ENCODE measurements at places on chromosomes 5 and 9.

GRCh38 chr5:33614039-33614438 lies 173.3 kb downstream of the TARS1 start:
- DNase-seq: no peak

GRCh38 chr5:96146675-96147074 lies 185.0 kb upstream of the ELL2 start:
- peak; percentile 39 for DNase-seq

DNA sequence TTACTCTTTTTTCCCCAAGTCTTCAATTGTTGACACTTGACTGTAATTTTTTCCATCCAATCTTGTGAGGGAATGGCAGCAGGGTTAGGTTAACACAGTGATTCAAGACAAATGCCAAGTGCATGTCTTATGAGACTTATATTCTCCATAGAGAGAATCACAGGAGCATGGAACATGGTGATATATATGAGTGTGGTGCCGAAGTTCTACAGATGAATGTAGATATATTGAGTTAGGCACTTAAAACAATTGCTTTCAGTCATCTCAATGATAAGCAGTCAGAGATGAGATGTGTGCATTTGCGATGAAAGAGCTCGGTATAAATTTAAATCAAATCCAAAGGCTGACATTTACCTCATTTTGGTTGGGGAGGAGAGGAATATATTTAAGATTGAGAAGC lies 211.2 kb downstream of the CDH10 start:
- no peak for DNase-seq

DNA sequence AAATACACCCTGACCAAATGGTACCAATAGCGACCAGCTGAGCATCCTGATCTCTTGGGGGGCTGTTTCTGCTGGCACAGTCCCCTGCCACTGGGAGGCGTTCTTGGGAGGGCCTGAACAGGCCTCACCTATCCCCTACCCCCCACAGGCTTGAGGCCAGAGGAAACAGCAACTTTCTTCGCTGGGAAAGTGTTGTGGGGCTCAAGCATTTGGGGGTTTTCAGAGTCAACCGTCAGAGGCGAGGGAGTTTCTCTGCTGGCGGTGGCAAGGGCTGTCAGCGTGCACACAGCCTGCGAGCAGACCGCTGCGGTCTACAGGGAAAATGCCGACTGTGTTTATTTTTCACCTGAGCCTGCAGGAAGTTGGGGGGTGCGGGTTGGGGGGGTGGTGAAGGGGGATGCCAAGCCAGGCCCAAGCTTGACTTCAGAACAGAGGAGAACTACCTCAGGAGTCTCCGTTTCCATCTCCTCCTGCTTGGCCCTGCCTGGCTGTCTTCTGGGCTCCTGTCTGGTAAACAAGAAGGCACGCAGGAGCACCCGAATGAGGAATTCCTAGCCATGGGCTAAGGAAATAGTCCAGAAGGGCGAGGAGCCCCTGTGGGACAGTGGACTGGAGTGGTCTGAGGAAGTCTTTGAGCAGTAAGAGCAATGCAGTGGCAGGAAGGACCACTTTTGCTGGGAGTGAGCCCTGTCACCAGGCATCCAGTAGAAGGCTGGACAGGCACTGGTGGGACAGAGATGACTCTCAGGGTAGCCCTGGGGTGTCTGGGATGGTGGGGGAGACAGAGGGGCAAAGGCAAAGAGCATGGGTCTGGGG lies 18.1 kb downstream of the TCF7 start:
- DNase-seq: no peak

DNA sequence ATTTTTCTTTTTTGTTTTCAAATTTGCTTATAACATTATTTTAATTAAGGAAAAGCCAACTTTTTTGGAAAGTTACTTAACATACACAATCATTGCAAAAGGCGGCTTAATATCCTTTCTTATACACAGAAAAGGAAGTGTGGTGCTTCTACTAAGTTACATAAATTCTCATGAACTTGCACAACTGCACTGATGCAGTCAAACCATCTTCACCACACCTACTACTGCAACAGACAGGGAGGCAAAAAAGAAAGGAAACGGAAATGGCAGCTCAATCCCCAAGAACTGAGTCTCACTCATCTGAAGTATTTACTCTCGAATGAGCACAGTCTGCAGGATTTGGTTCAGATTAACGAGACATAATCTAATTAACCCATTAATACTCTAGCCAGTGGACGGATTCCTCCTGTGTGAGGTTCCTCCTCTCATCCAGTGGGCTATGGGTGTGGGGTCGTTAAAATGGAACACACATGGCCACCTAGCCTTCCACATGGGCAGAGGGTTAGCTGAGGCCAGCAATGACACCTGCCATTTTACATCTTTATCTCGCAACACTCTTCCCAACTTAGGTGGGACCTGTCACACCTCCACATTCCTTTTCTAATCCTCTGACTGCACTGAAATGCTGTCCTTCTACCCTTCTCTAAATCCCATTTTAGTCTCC lies 30.0 kb downstream of the GOLM1 start:
- DNase-seq: no peak

- no peak for DNase-seq
These were observed 81.9 kb upstream of the CTSL start for GRCh38 chr9:87643778-87644570.

DNA sequence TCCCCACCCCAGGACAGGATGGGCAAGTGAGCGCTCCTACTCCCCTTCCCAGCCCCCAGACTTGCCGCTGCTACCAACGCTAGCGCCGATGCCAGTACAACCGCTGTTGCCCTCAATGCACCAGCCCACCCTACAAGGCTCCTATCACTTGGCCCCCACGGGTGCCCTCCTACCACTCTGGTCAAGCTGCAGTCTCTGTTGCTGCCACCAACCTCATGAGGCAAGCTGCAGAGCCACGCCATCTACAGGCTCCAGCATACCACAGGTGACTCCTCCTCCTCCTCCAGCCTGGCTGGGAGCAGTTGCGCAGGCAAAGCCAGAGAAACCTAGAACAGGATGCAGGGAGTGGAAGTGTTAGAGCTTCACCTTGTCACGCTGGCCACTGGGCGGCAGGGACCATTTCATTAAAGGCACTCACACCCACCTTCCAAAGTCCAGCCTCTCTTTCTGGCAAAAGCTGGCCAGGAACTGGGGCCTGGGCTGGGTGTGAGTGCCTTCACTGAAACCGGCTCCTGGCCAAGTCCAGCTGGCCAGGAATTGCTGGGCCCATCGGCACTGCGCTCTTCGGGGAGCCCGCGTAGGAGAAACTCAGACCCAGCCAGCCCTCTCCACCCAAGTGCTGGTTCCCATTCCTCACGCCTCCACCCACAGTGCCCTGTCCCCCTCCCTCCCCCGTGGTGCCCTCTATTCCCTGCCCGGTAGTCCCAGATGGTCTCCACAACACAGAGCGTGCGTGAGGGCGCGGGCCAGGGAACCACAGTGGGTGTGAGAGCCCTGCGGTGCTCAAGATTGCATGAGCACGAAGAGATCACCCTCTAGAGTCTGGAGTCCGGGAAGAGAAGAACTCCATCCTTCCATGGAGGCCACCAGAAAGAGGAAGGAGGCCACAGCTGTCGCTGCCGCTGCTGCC lies 1.6 kb upstream of the PCAT7 start:
- no peak for DNase-seq

DNA sequence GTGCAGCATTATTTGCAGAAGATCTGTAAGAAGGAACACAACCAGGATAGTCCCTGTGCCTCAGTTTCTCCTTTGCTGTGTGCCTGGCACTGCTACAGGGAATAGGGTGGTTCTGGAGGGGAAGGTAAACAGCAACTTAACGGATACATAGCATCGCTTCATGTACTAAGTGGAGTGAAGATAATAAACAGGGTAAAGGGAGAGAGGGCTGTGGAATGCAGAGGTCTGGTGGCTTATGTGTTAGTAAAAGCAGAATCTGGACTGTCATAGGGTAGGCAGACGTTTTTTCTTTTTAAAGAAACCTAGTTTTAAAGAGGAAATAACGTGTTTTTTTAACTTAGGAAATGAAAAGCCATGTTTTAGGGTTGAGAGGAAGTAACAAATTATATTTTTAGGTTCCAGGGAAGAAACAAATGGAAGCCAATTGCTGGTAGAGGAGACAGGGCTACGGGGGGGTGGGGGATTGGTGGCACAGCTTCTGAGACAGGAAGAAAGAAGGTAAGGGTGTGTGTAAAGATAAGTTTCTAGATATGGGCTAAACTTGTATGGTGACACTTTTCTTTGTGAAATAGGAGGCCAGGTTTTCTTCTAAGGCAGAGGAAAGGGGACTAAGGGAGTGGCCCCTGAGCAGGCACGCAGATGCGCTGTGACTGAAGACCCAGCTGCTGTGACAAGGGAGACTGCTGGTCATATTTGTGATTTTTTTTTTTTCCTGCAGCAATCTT lies 1.3 kb downstream of the GNG10 start:
- no peak for DNase-seq

DNA sequence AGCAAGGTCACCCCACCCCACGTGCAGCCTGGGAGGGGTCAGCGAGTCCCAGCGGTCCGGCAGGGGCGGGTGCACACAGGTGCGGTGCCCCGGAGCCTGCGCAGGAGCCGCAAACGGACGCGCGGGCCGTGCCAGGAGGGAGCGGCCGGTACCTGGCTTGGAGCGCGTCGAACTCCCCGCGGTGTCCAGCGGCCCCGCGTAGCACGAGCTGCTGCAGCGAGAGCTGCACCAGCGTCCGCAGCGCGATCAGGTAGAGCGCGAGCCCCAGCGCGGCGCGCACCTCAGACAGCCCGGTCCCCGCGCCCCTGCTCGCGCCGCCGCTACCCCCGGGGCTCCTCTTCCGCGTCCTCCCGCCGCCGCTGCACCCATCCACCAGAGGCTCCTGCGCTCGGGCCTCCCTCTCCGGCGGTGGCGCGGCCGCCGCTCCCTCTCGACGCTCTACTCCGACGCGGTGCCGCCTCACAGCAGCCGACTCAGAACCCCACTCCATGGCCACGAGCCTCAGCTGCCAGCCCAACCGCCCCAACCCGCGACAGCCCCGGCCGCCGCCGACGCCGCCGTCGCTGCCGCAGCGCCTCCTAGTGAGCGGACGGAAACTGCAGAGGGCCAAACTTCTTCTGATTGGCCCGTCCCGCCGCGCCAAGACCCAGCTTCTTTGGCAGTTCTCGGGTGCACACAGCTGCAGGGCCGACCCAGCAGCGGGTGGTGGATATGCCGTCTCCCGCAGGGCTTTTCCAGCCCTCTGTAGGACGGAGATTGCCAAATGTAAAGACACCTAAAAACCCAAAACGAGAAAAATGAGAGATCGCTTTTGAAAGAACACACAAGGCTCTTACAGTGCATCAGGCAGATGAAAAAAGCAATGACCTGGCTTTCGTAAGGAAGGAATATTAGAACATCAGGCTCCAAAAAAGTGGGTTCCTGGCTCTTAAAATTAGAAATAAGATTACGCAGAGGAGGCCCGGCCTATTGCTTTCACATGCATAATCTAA lies at the start of gene ERMP1:
ERMP1 (minus strand) TSS at position 580 of the 992 bp plus-strand sequence; CDS start at position 490, 90 bp downstream.
- no peak for DNase-seq

DNA sequence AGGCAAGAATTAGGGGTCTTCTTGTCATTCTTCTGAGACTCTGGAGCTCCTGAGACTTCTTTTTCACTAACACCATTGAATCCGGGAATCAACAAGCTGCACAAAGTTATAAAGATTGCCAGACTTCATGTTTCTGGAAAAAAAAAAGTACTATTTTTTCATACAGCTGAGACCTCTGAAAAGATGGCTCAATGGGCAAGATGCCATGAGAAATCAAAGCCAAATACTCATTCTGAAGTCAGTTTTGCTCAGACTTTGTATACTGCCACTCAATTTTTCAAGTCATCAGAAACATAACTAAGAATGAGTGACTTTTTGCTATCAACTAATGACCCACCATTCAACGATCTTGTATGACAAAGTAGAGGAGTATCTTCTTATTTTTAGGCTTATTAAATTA lies 512.0 kb downstream of the RAB3C start:
- DNase-seq: no peak

- DNase-seq: no peak
These were observed 3.5 kb upstream of the GADD45G start for GRCh38 chr9:89601306-89601705.

DNA sequence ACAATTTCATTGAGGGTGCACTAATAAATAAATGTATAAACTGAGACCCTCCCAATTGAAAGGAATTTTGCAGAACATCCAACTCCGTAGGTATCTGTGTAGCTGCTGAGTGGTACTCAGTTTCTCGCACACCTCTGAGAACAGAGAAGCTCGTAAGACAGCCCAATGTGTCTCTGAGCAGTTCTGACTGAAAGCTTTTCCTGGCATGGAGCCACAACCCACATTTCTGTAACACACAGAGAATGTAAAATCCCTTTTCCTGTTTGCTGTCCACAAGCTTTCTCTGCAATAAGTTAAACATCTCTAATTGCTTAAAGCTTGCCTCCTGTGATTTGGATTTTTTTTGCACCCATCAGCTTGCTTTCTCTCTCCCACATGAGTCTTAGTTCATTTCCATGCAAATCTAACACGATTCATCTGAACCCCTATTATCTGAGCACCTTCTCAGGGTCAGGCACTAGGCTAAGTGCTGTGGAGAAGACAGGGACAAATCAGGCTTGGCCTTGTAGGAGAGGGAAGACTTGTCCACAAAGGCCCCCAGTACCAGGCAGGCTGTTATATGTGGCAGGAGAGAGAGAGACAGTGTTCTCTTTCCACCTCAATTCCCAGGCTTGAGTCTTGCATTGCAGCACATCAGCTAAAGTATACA lies 44.2 kb upstream of the COL15A1 start:
- peak; percentile 51 for DNase-seq

- DNase-seq: no peak
These were observed 139.7 kb downstream of the CRB2 start for GRCh38 chr9:123495731-123496130.

DNA sequence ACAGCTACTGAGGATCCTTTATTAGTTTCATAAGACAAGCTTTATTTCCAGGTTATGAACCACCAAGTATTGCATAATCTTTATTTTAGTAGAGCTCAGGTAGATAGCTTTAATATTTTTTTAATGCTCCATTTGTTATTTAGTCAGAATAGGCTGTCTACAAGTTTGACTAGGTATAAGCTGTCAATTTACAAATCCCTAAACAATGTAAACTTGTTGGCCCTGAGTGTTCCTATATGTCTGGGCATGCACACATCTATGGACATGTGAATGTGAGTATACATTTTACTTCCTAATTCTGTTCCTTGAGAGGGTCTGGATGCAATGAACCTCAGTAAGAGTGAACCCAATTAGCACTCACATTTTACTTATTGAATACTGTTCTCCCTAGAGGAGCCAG lies 722.2 kb upstream of the PTPRD start:
- no peak for DNase-seq

- DNase-seq: no peak
These were observed 47.3 kb upstream of the SLC30A5 start for GRCh38 chr5:69046375-69046957.

DNA sequence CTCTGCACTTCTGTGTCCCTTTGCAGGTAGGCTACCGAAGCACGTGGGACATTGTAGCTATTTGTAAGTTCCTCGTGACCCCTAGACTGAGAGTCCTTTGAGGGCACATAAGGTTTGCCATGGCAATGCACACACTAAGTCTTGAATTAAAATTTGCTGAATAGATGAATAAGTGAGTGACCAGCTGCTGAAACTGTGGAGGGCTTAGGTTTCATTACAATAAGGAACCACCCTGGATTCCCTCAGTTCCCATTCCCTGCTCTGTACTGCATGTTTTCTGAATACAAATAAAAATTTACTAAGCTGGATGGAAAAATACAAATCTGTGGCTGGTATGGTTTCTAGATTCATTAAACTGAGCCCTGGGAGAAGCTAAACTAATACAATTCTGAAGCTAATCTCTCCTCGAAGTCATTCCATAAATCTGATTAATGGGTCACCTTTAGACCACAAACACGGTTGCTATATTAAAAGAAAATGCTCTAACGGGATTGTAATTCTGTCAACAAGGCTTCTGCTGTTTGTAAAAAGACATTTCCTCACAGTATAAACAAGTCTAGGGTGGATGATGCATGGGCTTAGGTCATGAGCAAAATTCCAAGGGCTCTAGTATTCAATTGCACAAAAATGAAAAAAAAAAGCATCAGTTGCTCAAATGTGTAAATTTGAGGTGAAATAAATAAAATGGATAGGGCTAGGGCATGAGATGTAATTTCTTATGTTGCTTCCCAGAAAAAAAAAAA lies 172.3 kb downstream of the ATP10B start:
- DNase-seq: no peak

Data from kidney epithelial cell (primary cell).